CD4-positive, alpha-beta T cell treated with Interferon alpha-2 for 1 hour (primary cell): ENCODE measurements at places on chromosomes 6 and 20.

DNA sequence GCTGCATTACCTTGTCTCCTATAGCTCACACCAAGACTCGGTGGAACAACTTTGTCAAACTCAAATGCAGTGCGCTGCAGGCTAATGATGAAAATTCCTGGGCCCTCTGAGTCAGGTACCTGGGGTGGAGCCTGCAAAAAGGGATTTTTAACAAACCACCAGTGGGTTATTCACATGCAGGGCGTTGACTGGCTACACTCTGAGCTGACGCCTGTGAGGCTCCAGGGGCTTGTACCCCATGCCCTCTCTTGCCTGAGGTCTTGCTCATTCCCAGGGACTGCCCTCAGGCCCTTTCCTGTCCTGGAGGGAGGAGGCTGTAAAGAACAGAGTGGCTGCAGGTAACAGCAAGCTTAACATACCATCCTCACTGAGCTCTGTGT is 9.2 kb downstream of the GTSF1L start:
- DNase-seq, result no peak

DNA sequence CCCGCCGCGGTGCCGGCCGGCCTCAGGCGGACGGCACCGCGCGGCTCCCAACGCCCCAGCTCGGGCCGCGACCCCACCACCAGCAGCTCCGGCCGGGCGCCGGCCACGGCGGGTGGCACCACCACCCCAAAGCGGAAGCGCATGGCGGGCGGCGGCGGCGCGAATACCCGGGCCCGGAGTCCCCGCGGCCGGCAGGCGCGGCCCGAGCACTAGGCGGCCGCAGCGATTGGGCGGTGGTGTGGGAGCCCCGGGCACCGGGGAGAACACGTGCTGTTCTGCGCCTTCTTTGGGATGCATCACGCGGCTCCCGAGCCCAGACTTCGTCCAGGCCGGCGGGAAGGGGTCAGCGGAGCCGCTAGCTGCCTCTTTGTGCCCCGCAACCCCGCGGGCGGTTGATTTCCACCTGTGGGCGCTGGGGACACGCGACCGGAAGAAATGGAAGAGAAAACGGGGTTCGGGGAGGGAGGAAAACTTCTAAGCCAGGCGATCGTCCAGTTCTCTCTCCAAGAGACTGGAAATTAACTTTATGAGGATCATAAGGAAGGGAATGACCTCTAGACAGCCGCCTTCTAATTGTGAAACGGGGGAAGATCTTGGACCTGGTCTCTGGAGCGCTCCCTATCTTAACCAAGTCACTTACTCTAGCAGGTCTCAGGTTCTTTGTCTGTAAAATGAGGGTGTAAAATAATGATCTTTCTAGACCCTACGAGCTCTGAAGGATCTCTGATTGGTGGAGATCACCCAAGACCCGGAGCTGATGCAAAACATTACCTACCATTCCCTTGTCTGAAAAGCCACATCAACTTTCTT is at the start of gene EPM2A:
Gene EPM2A (minus strand): TSS at position 165 of the 810 bp plus-strand sequence. CDS start 22 bp downstream, at position 143.
- DNase-seq, result peak; percentile 52

DNA sequence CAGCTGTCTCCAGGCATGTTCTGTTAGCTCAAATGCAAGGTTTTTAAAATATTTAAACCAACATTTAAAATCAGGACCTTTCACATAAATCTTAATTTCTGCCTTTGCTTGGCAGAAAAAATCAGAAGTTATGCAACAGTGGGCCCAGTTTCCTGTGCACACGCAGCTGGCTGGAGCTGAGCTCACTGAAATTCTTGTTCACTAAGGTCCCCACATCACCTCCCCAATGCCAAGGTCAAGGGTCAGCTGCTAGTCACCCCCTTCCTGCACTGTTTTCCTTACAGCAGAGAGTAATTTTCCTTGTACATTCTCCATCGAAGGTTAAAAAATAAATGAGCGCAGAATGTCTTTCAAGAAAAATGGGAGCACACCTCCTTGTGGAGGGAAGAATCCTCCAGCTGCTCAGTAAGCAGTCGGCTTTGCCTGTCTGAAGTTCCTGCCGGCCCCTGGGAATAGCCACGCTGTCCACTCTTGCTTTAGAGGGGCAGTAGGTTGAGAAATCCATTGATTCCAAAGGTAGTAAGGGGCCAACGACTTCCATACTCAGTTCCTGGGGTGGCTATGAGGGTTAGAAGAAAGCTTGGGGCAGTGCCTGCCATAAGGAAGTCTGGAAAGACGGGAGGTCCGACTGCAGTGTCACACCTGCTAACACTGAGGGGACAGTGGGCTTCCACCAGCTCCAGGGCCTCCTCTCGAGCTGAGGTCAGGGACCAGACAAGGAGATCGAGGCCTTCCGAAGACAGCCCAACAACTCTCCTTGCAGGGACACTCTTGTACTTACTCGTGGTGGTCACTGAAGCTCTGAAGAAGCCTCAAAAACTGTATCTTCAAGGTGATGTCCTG is 56.8 kb downstream of the MYH7B start:
- no peak for DNase-seq

DNA sequence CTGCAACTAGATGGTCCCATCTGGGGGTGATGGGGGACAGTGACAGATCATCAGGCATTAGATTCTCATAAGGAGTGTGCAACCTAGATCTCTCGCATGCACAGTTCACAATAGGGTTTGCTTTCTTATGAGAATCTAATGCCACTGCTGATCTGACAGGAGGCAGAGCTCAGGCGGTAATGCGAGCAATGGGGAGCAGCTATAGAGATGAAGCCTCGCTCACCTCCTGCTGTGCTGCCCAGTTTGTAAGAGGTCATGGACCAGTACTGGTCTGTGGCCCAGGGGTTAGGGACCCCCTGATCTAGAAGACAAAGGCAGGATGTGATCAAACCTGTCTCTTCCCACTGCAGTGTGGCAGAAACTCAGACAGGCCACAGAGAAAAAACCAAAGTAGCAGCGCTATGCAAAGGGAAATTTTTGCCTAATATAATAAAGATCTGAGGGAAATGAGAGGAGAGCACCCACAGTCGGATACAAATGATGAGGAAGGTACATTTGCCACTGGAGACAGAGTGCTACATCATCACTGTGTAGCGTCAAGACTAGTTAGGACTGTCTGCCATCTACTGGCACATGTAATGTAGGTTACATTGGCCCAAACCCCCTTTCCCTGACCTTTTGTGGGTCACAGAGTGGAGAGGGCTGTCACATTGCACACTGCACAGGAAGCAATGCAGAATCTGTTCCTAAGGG is 4.1 kb upstream of the LY86 start:
- DNase-seq, result no peak

DNA sequence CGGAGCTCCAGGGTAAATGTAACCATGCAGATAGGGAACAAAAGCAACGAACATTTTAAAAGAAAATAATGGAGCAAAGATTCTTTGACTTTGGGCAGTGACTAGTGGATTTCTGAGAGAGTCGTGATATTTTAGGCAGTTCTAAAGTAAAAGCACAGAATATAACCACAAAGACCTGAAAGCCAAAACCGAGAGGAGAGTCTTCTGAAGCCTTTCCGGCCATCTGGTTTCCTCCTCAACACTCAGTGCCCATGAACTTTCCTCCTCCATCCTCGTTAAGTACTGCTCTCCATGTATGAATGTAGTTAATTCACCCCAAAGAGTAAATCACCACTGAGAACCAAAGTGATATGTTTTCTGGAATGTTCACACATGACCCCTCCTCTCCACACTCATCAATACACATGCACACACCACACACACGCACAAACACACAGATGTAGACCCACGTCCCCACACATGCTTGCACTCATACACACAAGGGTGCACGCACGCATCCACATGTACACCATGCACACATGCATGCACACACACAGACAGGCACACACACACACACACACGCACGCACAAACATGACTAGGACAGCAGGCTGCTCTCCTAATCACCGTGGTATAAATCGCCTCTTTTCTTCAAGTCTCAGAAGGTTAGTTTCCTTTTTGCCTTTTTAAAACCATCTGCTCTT is 109.5 kb downstream of the MYLK4 start:
- DNase-seq, result no peak

DNA sequence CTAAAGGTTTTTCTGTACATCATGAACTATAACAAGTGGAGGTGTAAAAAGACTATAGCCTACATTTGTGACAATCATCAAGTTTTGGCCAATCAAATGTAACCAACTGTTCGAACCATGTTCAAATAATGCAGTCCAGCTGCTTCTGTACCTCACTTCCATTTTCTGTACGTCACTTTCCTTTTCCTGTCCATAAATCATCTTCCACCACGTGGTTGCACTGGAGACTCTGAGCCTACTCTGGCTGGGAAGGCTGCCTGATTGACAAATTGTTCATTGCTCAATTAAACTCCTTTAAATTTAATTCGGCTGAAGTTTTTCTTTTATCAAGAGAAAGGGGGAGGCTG is 270.4 kb upstream of the JARID2 start:
- DNase-seq, result peak; percentile 13

DNA sequence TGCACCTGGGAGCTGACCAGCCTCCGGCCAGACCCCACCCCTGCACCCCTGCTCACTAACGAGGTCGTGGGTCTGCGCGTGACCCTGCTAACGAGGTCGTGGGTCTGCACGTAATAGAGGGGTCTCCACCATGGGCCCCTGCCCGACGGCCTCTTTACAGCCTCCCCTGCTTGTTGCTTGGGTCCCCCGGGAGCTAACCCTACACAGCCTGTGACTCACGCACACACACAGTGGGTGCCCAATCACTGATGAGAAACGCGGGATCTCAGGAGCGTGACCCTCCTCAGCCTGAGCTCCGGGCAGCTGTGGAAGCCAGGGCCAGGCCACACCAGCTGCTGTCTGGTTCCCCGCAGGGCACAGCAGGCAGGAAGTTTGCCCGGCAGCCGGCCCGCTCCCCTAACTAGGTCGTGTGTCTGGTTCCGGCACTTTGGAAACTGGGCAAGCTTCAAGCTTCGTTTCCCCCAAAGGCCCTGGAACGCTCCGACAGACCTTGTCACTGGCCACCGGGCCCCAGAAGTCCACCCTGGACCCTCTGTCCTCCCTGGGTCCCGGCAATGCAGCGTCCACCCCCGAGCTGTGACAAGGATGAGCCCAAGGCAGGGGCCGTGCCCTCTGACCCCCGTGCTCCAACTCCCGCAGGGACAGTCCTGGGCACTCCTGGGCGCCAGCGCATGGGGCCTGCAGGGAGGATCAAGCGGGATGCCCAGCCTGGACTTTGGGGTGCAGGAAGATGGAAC is 767 bp downstream of the PTK6 start:
- no peak for DNase-seq

DNA sequence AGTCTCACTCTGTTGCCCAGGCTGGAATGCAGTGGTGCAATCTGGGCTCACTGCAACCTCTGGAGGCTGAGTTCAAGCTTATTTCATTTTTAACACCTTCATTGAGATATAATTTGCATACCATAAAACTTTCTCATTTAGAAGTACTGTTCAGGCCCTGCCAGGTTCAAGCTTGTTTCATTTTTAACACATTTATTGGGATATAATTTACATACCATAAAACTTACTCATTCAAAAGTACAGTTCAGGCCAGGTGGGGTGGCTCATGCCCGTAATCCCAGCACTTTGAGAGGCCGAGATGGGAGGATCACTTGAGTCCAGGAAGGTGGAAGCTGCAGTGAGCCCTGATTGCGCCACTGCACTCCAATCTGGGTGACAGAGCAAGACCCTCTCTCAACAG is 5.5 kb downstream of the OR2B6 start:
- no peak for DNase-seq

DNA sequence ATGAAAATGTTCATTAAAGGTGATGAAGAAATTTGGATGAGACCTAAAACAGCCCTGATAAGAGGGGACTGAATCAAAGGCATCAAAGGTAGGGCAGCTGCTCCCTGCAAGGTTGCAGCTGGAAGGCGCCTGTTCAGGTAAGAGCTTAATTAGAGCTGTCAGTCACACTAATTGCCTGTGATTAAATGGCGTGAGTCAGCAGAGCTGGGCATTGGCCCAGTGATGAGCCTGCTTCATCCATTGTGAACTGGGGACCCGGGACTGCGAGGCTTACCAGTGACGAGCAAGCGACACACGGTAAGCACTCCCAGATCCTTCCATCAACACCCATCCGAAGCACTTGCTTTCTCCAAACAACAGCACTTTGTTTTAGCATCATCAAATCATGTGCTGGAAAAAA is 621.5 kb upstream of the CDH4 start:
- DNase-seq, result no peak
